ENCODE measurements at places on chromosomes 2 and 18.

DNA sequence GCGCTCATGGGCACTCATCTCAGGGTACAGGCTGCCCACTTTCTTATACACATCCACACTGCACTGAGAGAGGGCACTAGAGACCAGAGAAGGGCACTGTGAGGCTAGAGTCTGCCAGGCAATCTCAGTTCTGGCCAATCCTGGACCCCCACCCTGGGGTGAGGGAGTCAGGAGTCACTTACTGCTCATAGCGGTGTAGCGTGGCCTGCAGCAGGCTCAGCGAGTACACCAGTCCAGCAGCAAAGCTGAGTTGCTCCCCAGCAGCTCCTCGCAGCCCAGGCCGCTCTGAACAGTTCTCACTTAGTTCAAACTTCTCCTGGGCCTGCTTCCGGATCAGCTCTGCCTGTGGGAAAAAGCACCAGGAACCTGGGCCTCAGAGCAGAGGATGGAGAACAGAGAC is 12.3 kb downstream of the DCTN1 start:
- no peak for DNase-seq

- no peak for DNase-seq
These were observed 164.5 kb upstream of the SIX3 start for GRCh38 chr2:44777036-44777435.

DNA sequence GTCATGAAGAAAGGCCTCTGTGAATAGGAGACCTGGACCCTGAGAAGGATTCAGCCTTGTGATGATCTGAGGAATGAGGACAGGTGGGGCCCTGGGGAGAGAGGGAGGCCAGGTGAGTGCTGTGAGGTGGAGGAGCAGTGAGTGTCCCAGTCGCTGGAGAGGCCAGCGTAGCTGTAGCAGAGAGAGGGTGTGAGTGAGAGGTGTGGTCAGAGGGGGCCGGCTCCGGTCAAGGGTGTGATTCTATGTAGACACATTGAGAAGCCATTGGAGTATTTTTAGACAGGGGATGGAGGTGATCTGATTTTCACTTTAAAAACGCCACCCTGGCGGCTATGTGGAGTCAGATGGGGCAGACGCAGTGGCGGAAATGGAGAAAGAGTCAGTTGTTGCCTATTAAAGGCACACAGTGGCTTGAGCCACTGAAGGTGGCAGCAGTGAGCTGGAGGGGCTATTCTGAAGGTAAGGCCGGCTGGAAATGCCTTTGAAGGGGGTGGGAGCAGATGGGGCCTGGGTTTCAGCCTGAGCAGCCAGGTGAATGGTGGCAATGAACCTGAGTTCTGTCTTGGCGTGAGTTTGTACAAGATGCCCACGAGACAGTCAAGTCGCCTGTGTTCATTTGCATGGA is 55.6 kb downstream of the GREB1 start:
- no peak for DNase-seq

GRCh38 chr18:26342646-26343045 is 116.4 kb downstream of the TAF4B start:
- no peak for DNase-seq

GRCh38 chr2:194619366-194619765 is 1037.7 kb upstream of the SLC39A10 start:
- no peak for DNase-seq

- DNase-seq = peak; percentile 75
These were observed 5.2 kb downstream of the CD207 start for GRCh38 chr2:70830366-70830765.

DNA sequence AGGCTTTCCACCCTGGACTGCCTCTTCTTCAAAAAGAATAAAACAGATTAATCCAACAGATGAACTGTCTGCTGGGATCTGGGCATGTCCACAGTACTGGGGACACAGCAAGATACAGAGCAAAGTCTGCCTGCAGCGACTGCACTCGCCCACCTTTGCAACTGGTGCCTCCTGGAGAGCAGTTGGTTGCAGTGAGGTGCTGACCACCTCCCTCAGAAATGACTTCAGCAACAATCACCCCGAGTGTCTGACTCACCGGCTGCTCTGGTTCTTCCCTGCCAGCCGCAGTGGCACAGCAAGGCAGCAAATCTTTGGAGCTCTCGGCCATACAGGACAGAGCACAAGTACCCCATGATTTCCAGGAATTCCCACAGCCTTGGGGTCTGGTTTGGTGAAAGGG is 179.7 kb downstream of the ANAPC1 start:
- peak; percentile 61 for DNase-seq

DNA sequence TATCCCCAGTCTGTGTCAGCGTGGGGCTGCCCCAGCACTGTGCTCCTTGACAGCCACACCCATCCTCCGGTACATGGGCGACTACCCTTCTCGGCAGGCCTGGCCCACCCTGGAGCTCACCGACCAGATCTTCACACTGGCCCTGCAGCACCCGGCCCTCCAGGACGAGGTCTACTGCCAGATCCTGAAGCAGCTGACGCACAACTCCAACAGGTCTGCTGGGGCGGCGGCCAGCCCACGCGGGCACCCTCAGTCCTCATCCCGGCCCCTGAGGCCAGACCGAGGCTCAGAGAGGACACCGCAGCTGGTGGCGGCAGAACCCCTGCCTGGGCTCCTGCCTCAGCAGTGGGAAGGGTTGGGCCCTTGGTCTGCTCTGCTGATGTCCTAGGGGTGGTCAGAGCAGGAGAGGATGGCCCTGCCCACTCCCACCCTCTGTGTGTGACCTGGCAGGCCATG is 14.4 kb upstream of the GPR17 start:
- no peak for DNase-seq

- no peak for DNase-seq
These were observed 37.1 kb upstream of the ZCCHC2 start for GRCh38 chr18:62485684-62486083.

DNA sequence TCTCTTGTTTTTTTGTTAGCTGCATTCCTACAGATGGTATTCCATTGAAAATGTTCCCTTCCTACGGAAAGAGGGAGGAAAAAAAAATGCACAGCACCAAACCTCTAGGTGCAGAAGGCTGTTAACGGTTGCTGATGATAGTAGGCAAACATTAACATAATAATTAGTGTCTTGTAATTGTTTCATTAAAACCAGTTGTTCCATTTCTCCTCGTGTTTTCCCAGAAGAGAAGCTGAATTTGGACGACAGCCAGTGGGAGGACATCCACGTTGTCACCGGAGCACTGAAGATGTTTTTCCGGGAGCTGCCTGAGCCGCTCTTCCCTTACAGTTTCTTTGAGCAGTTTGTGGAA is 494.7 kb downstream of the ARHGAP15 start:
- DNase-seq = no peak

- DNase-seq = no peak
These were observed 350 bp upstream of the RNF138 start for GRCh38 chr18:32091325-32091723.

GRCh38 chr2:110861616-110862260 is 129.4 kb downstream of the ACOXL start:
- no peak for DNase-seq

- peak; percentile 54 for DNase-seq
These were observed 81.3 kb downstream of the CRACDL start for GRCh38 chr2:98854682-98855081.

DNA sequence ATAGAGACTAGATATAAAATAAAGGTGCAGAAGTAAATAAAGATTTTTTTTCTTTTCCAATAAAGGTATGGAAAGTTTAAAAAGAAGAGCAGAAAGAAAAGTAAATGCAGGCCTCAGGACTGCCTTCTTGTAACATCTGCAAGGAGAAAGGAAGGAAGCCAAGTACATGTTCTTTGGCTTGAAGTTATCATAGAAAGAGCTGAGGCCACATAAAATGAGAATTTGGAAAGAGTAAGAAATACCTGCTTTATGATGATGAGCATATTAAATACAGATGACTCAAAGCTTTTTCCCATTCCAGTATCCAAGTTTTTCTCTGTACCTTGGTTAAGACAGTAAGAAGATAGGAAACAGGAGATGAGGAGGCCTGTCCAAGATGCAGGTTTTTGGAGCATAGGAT is 25.3 kb upstream of the UBE2E3 start:
- no peak for DNase-seq

GRCh38 chr2:222057347-222058073 is 241.3 kb downstream of the PAX3 start:
- DNase-seq = peak; percentile 7

GRCh38 chr2:219592736-219593135 is 4.9 kb upstream of the STK11IP start:
- no peak for DNase-seq

- DNase-seq = no peak
These were observed 76.4 kb downstream of the TSN start for GRCh38 chr2:121831841-121832240.

GRCh38 chr2:43370705-43371104 is 144.3 kb upstream of the ZFP36L2 start:
- no peak for DNase-seq

DNA sequence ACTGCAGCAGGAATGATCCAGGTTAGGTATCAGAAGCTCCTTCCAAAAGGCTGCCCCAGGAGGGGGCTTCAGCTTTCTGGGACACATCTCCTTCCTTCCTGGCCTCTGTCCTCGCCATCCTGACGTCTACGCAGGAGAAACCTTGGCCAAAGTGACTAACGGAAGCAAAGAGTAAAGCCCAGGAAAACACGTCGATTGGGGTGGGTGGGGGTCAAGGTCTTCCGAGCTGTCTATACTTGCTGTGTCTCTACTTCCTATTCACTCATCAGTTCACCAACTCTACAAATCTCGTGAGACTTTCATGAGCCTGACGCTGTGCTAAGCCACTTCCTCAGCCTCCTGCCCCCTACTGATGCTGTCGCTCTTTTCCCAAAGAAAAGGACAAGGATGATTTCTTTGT is 212.6 kb downstream of the TNS1 start:
- DNase-seq = peak; percentile 60

DNA sequence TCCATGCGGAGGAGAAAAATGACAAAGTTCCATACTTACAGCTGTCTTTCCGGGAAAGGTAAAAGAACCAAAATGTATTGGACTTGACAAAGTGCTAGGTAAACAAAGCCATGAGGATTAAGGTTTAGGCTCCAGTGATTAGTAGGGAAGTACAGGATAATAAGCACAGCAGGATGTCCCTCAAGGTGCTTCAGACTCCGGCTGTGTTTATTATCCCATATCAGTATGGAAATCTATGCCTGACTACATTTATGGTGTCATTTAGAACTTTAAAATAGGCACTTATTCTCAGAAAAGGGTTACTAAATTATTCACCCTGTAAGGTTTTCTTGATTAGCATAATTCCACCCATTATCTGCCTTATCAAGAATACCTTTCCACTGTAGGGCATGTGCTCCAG is 136.3 kb upstream of the CCDC68 start:
- no peak for DNase-seq

- no peak for DNase-seq
These were observed 147.8 kb downstream of the KCNE4 start for GRCh38 chr2:223199531-223200515.

GRCh38 chr2:237507512-237507911 is 20.5 kb downstream of the MLPH start:
- peak; percentile 11 for DNase-seq

- no peak for DNase-seq
These were observed 177.3 kb downstream of the TMEM247 start for GRCh38 chr2:46656640-46657039.

DNA sequence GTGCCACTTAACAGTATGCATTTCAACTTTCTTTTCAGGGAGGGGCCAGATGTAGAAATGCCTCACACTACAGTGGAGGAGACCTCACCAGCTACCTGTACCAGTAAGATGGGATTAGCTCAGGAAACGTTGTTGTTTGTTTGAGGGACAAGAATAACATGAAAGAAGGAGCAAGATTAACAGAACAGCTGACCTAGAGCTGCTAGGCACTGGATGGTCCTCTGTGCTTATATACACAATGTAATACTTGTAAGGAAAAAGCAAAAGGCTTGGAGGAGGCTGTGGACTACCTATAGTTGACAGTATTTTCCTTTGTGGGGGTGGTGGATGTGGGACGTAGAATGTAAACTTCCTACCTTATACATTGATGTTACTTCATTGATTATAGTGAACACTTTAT is 154.4 kb downstream of the FMNL2 start:
- no peak for DNase-seq
